Spinal cord (tissue), 10 donors: ENCODE measurements at places on chromosomes 2 and 18. TPM values are rescaled to one million over a fixed set of nuclear protein-coding genes. Genes with fewer than 3 reads are reported as not detected.

The LYPD1 gene
- total RNA-seq, result 54.2 TPM

The COL3A1 gene
- 2,960 TPM for total RNA-seq

The ABCA12 gene
- 0.10 TPM for total RNA-seq

The CPO gene
- total RNA-seq, result 0.33 TPM

The RGPD4 gene
- 0.10 TPM for total RNA-seq

The C1QL2 gene
- 0.20 TPM for total RNA-seq

The IMMT gene
- total RNA-seq, result 58.1 TPM

The SRD5A2 gene
- total RNA-seq, result 0.59 TPM

The MOGAT1 gene
- 0.20 TPM for total RNA-seq

The CNRIP1 gene
- 36.6 TPM for total RNA-seq

The STEAP3 gene
- 7.0 TPM for total RNA-seq

The C1GALT1C1L gene
- total RNA-seq, result 1.2 TPM

The E2F6 gene
- total RNA-seq, result 15.2 TPM

The MRO gene
- total RNA-seq, result 20.9 TPM

The CRYBA2 gene
- total RNA-seq, result not detected

The KRTCAP3 gene
- total RNA-seq, result not detected

The DSC3 gene
- 9.5 TPM for total RNA-seq

The SERPINB4 gene
- total RNA-seq, result not detected

The CXCR4 gene
- total RNA-seq, result 52.3 TPM

The PSMA8 gene
- not detected for total RNA-seq

The ITPRIPL1 gene
- 7.5 TPM for total RNA-seq

The LCT gene
- 0.10 TPM for total RNA-seq

The DNAH6 gene
- 7.8 TPM for total RNA-seq

The OSR1 gene
- total RNA-seq, result 138 TPM

The EMILIN1 gene
- 20.9 TPM for total RNA-seq

The MYOM1 gene
- 9.2 TPM for total RNA-seq

The SFTPB gene
- not detected for total RNA-seq

The RAPH1 gene
- total RNA-seq, result 25.3 TPM

The POLR1B gene
- total RNA-seq, result 27.5 TPM

The COLEC12 gene
- total RNA-seq, result 59.8 TPM

The NBAS gene
- total RNA-seq, result 82.7 TPM

The CSRNP3 gene
- total RNA-seq, result 82.9 TPM

The COLEC11 gene
- 1.1 TPM for total RNA-seq

The ELOA2 gene
- not detected for total RNA-seq

The PRSS56 gene
- 0.89 TPM for total RNA-seq

The RAPGEF4 gene
- 31.1 TPM for total RNA-seq

The PLGLB2 gene
- total RNA-seq, result 4.6 TPM

The FOXI3 gene
- 0.06 TPM for total RNA-seq

The KCNIP3 gene
- 11.2 TPM for total RNA-seq

The RRM2 gene
- total RNA-seq, result 16.6 TPM

The CCDC102B gene
- 19.4 TPM for total RNA-seq

The AQP12B gene
- not detected for total RNA-seq
